ENCODE measurements at places on chromosomes 2 and 18.

GRCh38 chr2:238695538-238695937 lies 152.3 kb upstream of the TWIST2 start:
- DNase-seq: no peak

DNA sequence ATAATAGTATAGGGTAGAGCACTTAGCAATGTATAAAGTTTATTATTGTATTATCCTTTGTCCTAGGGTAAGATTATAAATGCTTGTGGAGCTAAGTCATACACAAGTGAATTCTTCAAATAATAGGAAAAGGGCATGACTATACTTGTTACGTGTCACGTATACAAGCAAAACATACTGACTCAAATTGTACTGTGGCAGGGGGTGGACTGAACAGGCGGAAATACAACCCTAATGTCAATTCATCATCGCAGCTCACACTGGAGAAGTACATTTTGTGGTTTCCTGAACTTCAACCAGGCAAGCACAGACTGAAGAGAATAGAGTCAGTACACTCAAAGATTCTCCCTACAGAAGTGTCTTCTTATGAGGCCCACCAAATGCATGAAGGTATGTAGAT lies 201.0 kb downstream of the MBD2 start:
- DNase-seq: no peak

DNA sequence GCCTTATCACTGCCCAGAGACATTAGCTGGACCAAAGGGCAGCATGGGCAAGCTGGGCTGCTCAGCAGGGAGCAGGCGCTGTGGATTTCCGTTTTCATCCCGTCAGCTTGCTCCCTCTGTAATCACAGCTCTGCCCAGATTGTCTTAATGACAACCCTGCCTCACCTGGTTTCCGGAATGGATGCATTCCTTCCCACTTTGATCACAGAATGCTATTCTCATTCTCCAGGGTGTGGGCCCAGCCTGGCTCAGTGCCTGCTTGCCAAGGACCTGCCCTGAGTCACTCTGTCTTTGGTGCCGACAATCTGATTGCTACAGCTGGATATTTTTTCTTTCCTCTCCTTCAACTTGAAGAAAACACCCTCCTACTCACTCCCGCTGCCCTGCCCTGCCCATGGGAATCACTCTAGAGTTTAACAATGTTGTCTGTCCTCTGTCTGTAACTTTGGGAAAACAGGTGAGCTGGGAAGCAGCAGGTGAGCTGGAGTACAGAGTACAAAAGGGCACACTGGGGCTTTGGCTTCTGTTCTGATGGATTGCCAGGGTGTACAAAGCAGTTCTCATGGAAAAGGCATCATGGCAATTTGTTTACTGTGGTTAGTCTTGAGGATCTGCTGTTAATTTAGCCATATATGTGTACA lies 27.2 kb upstream of the FAM136A start:
- no peak for DNase-seq

DNA sequence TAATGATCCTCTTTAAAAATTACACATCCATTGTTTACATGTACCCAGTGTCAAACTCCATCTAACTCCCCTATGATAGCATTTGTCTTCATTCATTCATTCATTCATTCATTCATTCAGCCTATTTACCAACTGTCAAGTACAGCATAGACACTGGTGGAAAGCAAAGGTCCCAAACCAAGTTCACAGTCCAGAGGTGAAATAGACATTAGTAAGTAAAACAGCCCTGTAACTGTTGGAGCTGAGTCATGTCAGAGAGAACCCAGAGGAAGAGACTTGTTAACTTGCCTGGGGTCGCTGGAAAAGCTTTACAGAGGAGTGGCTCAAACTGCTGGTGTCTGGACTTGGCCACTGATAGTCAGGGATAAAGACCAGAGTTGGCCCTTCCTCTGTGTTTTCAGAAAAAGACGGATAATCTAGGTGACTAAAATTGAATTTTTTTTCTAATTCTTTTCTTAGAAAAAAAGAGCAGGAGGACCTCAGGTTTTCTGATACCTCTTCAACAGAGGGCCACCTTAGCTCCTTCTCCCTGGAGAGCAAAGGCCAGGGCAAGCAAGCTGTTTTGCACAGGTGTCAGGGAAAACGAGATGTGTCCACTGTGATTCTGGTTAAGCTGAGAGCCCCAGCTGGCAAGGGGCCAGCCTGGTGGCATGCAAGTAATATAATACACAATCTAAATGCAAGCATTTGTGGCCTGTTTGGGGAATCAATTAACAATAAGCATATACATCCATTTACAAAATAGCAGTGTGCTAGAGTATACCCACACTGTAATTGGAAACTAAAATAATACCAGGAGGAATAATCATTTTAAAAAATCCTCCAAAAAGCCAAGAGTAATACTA lies 96.7 kb upstream of the SLC14A2 start:
- DNase-seq: no peak

GRCh38 chr2:851680-852079 lies 99.0 kb upstream of the SNTG2 start:
- no peak for DNase-seq

DNA sequence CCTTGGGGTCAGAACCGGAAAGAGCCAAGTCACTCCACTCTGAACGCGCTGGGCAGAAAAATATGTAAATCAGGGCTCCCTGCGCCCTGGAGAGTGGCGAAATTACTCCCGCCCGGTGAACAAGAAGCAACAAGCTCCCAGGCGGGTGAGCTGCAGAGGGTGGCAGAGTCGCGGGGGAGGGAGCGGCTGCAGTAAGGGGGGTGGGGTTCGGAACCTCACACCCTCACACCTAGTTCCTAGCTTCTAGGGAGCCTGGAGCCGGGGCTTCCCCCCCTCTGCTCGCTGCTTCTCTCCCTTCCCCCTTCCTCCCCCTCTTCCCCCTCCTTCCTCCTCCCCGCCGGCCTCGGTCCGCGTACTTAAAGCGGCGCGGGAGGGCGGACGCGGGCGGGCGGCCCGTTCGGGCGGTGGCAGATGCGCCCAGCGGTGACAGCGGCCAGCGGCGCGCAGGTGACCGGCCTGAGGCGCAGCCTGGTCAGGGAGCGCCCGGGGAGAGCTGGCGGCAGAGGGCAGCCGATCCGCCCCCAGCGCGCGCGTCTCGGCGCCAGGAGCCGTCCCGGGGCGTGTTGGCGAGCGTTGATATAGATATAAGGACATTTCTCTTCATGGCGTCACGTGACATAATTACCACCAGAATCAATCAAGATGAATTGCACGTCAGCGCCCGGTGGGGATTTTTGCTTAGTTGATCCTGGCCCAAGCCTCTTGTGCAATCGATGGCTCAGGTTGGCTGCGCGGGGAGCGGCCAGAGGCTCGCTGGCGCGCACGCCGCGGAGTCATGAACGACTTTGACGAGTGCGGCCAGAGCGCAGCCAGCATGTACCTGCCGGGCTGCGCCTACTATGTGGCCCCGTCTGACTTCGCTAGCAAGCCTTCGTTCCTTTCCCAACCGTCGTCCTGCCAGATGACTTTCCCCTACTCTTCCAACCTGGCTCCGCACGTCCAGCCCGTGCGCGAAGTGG lies at the start of gene HOXD11:
Gene HOXD11, plus strand, starts transcription at position 700 of the 959 bp plus-strand sequence. Its CDS starts 76 bp downstream, at position 776.
- DNase-seq: no peak

DNA sequence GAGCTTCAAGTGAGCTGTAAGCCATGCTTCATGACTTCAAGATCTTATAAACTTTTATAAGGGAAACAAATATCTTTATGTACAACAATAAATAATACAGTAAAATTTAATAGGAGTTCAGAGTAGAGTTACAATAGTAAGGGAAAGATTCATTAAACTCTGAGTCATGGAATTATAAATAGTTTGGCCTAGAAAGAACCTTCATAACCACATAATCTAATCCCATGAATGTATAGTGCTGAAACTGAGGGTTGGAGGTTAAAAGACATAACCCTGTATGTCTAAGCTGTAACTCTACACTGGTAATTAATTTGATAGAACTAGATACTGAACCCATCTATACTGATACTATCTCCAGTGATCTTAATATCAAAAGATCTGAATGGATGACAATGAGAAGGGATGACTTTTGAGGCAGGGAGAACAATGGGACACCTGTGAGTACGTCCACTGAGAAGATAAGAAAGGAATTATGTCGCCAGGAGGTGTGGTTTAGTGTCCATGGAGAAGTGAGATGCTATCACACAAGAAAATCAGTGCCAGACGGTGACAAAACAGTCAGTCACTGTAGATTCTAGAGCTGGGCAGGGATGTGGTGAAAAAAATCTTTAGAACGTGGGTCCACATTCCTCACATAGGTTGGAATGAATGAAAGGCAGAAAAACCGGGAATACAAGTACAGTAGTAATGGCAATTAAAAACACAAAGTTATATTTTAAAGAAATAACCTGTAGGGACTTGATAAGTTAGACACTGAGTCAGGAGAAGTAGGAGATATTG lies 1.1 kb downstream of the IL1F10 start:
- DNase-seq: no peak

GRCh38 chr2:9260464-9260918 lies 53.9 kb downstream of the ASAP2 start:
- DNase-seq: no peak

Data from KG1 (cell line).